ENCODE measurements at places on chromosomes 5 and 9.

DNA sequence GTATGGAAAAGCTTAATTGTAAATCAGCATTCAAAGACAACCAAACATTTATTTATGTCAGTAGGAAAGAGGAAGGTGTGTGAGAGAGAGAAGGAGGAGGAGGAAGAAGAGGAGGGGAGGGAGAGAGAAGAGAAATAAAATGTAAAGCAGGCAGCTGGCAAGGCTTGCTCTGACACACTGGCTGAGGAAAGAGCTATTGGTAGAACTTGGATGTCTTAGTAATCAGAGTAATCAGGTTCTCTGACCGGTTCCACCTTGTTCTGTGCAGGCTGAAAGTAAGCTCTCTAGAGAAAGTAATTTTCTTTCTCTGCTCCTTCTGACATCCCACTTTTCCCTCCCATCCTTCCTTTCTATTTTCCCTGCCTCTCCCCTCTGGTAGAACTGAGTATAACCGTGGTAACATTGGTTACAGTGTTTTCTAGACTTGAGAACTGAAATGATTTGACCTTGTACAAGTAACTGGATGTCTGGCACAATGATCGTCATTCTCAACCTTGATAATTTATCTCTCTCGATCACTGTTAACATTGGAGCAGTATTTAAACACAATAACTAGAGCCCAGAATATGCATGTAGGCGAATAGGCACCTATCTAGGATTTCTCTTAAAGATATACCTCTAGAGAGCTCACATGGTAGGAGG is 33.3 kb downstream of the TLE4 start:
- no peak for DNase-seq

- DNase-seq, result no peak
Observed at GRCh38 chr5:88805151-88805784, 77.7 kb downstream of the MEF2C start.

- no peak for DNase-seq
Observed at GRCh38 chr5:159449925-159450324, 119.6 kb upstream of the IL12B start.

GRCh38 chr5:56751572-56752313 is 63.6 kb upstream of the MAP3K1 start:
- no peak for DNase-seq

- no peak for DNase-seq
Observed at GRCh38 chr5:131536211-131536826, 98.7 kb downstream of the RAPGEF6 start.

GRCh38 chr5:152864991-152865390 is 459.9 kb upstream of the NMUR2 start:
- no peak for DNase-seq

DNA sequence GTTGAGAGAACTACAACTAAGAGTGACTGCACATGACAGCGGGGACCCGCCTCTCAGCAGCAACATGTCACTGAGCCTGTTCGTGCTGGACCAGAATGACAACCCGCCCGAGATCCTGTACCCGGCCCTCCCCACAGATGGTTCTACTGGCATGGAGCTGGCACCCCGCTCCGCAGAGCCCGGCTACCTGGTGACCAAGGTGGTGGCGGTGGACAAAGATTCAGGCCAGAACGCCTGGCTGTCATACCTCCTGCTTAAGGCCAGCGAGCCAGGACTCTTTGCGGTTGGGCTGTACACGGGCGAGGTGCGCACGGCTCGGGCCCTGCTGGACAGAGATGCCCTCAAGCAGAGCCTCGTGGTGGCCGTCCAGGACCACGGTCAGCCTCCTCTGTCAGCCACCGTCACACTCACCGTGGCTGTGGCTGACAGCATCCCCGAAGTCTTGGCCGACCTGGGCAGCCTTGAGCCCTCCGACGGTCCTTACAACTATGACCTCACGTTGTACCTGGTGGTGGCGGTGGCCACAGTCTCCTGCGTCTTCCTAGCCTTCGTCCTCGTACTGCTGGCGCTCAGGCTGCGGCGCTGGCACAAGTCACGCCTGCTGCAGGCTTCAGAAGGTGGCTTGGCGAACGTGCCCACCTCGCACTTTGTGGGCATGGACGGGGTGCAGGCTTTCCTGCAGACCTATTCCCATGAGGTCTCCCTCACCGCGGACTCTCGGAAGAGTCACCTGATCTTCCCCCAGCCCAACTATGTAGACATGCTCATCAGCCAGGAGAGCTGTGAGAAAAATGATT is 2.1 kb downstream of the PCDHGA7 start:
- no peak for DNase-seq

DNA sequence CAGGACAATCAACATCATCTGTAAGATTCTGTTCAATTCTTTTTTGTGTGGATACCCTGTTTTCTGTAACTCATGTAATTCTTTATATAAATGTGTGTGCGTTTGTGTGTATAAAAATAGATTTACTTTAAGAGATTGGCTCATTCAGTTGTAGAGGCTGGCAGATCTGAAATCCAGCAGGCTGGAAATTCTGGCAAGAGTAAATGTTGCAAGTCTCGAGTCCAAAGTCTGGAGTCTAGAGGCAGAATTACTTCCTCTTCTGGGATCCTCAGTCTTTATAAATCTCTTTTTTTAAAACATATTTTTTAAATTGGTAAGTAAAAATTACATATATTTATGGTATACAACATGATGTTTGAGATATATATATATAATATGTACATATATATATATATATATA is 202.1 kb upstream of the TMEM161B start:
- DNase-seq, result no peak

GRCh38 chr9:374736-375135 is 160.1 kb downstream of the DOCK8 start:
- DNase-seq, result no peak

DNA sequence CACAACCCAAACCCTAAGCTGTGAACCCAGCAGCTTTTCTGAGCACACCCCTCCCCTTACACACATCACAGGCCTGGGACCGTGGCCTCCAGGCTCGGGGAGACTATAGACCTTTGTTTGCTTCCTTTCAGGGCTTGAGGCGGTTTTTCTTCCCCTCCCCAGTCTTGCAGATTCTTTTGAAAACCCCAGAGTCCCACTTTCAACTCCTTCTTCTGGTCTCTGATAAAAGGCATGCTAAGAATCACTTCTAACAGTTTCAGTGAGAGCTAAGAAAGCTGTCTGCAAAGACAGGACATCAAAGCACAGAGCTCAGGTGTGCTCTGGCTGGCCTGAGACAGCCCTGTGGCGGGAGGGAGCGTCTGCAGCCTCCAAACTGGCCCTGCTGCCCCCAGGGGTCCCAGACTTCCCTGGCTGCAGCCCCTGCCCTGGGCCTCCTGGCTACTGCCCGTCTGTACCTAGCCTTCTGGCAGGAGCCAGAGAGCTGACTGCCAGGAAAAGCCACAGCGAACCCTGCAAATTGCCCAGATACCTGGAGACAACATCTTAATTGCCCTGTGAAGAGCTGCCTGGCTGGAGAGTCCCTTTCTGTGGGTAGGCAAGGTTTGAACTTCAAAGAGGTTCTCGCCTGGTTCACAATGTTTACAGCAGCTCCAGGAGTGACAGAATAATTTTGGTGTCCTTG is 138.9 kb downstream of the GADD45G start:
- DNase-seq, result no peak

DNA sequence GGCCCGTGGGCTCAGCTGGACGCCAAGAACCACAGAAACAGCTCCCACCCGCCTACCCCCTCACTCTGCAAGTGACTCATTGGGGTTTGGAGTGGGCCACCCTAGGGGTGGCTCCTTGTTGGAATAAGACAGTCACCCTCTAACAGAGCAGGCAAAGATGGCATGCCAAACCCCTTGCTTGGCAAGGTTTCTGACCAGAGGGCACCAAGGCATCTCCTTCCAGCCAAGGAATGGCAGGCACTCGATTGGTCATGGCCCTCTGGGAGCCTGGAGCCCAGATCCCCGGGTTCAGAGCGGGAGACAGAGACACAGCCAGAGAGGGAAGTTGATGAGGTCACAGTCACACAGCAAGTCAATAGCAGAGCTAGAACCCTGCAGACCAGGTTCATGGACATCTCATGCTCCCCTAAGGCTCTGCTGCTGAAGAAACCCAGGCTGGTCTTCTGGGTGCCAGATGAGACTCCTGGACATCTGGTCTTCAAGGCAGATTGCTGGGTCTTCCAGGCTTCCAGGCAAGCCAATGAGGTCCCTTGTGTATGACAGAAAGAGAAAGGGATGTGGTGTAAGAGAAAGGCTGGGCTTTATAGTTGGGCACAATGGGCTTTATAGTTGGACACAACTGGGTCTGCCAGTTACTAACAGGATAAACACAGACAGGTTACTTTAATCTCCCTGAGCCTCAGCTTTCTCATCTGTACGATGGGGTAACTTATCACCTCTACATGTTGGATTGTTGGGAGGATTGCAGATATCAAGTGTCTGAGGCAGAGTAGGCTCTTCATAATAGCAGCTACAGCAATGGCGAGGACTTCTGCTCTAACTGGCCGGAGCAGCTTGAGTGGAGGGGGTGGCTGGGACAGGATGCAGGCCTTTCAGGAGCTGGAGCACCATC is 23.3 kb upstream of the KIF12 start:
- no peak for DNase-seq

GRCh38 chr5:147175516-147176097 is 59.2 kb upstream of the STK32A start:
- DNase-seq, result no peak

GRCh38 chr9:76373173-76373783 is 20.9 kb downstream of the RFK start:
- no peak for DNase-seq

DNA sequence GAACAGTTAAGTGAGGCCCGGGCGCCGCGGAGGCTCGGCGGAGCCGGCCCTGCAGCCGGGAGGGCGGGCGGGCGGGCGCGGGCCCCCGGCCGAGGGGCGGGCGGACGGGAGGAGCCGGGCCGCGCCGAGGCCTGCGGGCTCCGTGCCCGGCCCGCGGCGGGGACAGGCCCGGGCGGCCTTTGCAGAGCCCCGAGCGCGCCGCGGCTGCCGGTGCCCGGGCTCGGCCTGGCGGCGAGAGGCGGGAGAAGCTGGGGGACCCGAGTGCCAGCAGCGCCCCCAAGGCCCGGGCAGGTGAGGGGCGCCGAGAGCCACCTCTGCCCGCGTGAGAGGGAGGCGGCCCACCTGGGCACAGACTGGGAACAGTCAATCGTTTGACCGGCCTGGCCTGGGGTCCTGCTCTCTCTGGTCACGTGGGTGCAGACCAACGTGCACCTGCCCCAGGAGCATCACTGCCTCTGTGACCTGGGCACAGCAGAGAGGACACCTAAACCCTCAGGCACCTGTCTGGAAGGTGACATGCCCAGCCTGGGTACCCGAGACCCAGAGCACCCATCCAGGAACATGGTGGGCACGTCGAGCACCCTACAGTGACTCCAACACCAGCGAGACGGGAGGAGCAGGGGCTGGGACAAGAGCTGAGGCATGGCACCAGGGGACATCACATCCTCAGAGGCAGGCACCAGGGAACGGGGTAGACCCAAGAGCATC is 531 bp downstream of the MVB12B start:
- no peak for DNase-seq

DNA sequence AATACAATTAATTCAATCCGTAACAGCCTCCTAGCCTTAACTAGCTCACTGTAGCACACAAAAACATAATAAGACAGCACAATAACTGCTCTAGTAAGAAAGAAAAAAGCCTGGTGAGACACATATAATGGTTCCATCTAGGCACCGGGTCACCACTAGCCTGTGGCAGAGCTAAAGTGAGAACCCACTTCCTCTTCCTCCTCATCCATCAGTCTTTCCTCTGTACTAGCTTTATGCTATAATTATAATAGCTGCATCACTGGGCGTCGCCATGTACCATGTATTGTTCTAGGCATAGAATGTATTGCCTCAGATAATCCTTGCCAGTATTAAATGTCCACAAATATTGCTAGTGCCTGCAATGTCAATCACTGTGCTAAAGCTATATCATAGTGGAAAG is 23.1 kb downstream of the ADRB2 start:
- DNase-seq, result no peak

DNA sequence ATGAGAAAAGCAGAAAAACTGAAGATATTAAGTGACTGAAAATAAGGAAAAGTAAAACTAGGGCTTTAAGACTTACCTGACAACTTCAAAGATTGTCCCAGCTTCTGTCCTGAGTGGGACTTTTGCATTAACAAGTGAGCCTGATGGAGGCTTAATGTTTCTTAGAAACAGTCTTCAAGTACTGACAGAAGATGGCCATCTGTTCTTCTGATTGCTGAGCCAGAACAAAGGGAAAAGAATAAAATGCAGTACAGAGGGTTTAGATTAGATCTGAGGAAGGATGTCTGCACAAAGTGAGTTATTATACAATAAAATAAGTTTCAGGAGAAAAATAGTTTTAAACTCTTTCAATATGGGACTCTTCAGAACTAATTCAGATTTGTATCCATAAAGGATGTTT is 500.7 kb downstream of the CETN3 start:
- DNase-seq, result no peak

- no peak for DNase-seq
Observed at GRCh38 chr5:116454417-116454927, 120.2 kb downstream of the SEMA6A start.

DNA sequence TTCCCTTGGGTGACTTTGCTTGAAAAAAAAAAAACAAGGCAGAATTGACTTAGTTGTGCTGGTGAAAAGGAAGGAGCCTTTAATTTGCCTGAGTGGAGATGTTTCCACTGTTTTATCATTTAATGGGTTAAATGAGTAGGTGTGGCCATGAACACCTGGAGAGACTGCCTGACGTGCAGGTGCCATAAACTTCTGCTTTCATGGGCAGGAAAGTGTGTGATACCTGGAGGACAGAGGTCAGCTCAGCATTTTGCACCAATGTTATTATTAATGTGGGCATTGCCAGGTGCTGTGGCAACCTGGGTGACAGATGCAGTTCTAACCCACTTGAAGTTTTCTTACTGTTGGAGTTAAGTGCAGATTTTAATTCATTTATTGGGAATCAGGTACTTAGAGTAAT is 145.4 kb downstream of the CD180 start:
- DNase-seq, result no peak

DNA sequence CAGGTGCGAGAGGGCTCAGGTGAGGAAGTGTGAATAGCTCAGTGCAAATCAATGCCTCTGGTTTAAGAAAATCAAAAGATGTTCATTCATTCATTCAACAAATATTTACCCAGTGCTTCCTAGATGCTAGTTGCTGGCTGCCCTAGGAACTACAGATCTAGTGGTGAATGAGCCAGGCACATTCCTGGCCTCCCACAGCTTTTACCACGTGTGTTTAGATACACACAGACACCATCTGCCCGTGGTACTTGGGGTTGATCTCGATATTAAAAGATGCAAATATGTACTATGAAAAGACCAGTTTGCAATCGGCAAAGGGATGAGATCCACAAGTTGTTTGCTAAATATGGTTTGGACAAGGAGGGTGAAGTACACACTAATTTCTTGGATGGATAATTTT is 78.2 kb downstream of the GTF3C4 start:
- DNase-seq, result no peak

GRCh38 chr9:90331826-90332575 is 310.6 kb downstream of the DIRAS2 start:
- DNase-seq, result no peak

DNA sequence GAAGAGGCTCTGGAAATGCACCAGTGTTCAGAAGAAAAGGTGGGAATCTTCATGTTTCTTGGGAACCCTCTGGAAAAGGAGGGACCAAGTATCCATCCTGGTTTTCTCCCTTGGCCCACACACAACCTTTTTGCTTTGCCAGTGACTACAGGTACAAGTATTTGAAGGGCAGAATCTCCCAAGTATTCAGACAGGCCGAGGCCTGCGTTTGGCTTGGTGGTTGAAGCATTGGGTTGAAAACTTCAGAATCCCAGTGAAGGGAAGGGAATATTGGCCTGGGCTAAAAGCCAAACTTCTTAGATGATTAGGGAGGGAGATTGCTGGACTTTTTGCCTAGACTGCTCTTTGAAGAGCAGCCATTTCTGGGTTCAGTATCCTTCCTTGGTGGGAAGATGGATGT is 71.9 kb downstream of the UBAP1 start:
- no peak for DNase-seq

Data from vagina (tissue), 2 donors.